ENCODE measurements at places on chromosomes 1 and 21. TPM values are rescaled to one million over a fixed set of nuclear protein-coding genes. Genes with fewer than 3 reads are reported as not detected.

- DNase-seq, result no peak
Measured at GRCh38 chr1:93034397-93034796, 44.7 kb upstream of the MTF2 start.

GRCh38 chr1:231592809-231593208 lies 33.8 kb upstream of the DISC1 start:
- no peak for DNase-seq

- DNase-seq, result no peak
Measured at GRCh38 chr1:155471026-155471425, 91.6 kb downstream of the ASH1L start.

Gene AADACL4
- not detected for total RNA-seq

DNA sequence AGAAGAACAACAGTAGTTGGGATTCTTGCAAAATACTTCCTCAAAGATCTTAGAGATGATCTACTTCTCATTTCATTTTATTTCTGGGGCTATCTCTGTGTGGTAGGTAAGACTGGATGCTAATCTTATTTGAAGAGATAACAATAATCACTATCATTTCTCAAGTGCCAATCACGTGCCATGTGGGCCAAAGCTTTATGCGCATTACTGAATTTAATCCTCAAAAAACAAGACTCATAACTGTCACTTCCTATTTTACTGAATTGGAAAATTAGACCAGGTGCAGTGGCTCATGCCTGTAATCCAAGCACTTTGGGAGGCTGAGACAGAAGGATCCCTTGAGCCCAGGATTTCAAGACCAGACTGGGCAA lies 121.7 kb downstream of the KCNN3 start:
- no peak for DNase-seq

Gene TRIM17
- total RNA-seq, result 1.2 TPM

Gene TACSTD2
- 0.28 TPM for total RNA-seq

DNA sequence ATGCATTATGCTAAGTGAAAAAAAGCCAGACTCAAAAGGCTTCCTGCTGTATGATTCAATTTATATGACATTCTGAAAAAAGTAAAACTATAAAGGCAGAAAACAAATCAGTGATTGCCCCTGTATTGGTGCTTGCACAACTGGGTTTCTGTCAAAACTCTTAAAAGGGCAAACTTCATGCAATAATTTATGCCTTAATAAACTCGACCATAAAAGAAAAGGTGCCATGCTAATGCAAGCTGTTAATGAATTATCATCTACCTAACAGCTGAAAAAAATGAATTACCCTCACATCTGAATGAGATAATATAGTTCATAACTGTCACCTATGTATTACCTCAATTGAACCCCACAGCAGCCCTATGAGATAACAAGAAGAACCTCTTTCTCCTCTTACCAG lies 120.8 kb upstream of the ATP1A1 start:
- no peak for DNase-seq

DNA sequence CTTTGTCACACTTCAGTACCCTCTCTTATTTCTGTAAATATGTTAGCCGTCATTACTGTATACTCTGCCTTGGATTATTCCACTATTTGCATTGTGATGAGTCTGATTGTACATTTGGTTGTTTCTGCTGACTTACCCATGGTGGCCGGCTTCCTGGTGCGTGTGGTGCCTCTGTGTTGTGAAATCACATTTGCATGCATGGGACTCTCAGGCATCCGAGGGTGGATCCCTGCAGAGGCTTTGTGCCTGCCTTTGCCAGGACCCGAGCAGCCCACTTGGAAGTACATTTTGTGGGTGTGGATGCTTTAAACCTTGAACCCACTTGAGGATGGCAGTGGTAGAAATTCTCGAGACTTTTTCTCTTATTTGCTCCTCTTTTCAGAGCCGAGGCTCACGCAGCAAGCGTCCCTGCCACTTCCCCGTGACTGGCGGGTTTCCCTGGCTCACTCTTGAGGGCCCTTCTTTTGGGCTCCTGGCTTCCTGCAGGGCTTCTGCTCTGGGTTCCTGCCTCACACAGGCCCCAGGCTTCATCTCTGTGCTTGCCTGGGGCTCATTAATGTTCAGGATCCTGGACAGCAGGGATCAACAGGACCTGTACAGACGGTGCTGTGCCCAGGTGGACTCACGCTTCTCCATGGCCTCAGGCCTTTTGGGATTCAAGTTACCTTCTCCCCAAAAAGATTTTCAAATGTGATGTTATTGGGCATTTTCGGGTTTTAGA lies 36.6 kb downstream of the POFUT2 start:
- no peak for DNase-seq

Data from Panc1 (cell line).